ENCODE measurements at places on chromosomes 5 and 9. TPM values are rescaled to one million over a fixed set of nuclear protein-coding genes. Genes with fewer than 3 reads are reported as not detected.

DNA sequence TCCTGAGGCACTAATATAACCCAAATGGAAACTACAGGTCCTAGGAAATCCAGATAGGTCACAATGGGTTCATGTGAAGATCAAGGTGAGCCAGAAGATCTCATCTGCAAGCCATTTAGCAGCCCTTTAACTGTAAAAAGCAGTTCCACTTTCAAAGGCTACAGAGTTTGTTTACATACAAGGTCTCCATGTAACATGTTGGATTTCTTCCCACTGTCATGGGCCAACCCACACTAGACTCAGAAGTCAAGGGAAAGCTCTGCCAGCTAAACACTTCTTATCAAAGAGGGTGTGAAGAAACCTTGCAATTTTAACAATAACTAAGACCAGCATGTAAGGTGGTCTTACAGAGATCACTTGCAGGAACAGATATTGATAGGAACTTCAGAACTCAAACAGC is 3.8 kb upstream of the CTNNAL1 start:
- no peak for DNase-seq

DNA sequence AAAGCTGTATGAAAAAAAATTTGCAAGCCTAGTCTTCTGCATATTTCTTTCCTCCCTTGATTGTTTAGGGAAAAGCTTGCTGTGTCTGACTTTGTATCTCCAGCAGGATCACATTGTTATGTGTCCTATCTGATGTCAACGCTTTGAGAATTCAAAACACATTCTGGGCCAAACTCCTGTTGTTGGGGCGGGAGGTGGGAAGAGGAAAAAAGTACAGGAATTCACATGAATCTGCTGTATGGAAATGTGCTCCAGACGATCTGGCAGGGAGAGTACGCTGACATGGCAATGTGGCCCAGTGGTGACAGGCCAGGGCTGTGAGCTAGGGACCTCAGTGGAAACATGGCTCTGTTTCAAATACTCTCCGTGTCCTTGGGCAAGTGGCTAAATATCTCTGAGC is 87.4 kb upstream of the GNA14 start:
- DNase-seq: no peak

ZNF462 gene
- 7.1 TPM for total RNA-seq

GRCh38 chr9:15180124-15180523 is 126.9 kb downstream of the TTC39B start:
- DNase-seq: no peak

ADAMTSL2 gene
- not detected for total RNA-seq

MTAP gene
- 25.4 TPM for total RNA-seq

GRCh38 chr9:90926936-90927335 is 125.3 kb downstream of the SYK start:
- no peak for DNase-seq

DNA sequence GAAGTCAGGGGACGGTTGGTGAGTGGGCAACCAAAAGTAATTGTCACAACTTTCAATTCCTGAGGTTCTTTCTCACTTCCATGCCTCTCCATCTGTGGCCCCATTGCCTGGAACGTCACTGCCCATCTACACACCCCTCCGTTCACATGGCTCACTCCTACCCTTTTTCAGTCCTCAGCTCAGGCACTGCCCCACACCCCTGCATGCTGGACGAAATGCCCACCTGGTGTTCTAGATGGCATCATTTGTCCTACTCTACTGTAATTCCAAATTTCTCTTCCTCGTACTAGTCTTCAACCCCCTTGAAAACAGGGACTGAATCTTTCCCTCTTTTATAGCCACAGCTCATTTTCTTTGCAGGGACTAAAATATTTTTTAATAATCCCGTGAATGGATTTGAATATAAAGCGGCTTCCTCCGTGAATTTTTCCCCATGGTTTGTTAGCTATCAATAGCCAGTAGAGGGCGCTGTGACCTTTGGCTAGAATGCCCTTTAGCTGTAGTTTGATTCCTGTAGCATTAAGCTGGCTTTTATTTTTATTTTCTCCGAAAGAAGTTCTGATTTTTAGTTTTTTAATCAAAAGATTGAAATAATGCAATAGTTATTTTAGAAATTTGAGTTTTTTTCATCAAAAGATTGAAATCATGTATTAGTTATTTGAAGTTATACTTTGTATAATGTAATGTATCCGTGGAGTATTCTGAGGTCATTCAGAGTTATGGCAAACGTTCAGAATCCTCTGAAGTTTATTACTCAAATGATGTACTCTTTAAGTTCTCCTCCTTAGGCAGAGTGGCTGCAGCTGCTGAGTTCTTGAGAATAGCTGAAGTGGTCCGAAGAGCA is 232.1 kb downstream of the SH3GL2 start:
- no peak for DNase-seq

All from Caki2 (cell line).